Astrocyte of the hippocampus (primary cell): ENCODE measurements at places on chromosomes 3 and 15.
A peak's percentile ranks its signal among the peaks of the same experiment; 100 is the strongest.

DNA sequence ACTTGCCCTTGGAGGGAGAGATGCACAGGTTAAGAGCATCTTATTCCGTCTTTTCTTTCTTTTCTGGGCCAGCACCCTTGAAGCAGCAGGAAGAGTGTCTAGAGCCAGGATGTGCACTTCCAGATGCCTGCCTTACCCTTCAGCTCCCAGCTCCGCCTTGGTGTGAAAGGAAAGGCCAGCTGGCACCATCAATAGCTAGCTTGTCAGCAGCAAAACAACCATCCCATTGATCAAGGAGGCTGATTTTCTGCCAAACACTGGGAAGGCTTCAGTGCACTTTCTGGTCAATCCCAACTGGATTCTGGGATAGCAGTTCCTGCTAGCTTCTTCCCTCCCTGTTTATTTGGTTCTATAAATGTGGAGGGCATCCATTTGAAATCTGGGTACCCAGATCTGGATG, 110.9 kb upstream of the GALNT15 start:
- DNase-seq = no peak

DNA sequence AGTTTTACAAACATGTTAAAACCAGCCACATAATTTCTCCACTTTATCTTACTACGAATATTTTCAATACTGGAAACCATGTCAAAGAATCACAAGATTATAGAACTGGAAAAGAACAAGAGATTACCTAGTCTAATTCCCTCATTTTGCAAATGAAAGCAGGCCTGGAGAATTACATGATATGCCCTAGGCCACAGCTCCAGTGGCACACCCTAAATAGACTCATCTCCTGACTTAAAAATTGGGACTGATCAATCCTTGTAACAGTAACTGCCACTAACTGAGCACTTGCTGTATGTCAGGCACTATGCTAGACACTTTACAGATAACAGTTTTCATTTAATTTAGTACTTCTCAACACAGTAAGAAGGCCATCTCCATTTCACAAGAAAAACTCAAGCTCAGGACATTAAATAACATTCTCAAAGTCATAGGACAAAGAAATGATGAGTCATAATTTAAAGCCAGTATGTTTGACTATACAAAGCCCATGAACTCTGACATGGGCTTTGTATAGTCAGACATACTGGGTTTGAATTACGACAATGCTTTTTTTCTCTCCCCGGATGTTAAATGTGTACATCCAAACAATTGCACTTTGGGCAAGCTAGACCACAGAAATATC, 9.4 kb downstream of the IGSF11 start:
- no peak for DNase-seq

DNA sequence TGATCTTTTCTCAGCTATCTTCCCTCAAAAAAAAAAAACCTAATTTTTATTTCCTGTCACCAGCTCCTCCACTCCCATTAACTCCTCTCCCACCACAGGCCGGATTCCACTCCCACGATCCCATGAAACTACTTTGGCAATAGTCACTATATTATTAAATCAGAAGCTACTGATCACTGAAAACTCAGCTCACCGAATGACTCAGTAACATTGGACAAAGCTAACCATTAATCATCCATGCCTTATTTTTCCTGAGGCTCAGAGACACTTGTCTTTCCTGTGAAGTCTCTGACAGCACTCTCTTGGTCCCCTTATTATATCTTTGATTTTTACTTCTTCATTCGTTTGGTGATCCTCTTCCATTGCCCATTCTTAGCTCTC, 260.2 kb downstream of the CGGBP1 start:
- DNase-seq = no peak

DNA sequence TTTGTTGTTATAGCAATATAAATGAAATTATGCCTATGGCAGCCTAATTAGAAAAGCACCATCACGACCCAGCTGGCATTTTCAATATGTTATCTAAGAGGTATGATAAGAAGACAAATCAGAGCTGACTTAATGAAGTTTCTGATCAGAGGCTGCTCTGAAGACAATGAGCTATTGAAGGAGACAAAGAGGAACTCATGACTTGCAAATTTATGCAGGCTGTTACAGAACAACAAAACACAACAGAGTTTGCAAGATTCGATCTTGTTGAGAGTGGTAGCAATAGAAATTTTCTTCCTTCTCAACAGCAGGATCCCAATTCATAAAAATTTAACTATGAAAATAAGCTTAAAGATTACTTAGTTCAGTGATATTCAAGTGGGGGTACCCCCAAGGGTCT, 7.7 kb downstream of the CCDC54 start:
- no peak for DNase-seq

DNA sequence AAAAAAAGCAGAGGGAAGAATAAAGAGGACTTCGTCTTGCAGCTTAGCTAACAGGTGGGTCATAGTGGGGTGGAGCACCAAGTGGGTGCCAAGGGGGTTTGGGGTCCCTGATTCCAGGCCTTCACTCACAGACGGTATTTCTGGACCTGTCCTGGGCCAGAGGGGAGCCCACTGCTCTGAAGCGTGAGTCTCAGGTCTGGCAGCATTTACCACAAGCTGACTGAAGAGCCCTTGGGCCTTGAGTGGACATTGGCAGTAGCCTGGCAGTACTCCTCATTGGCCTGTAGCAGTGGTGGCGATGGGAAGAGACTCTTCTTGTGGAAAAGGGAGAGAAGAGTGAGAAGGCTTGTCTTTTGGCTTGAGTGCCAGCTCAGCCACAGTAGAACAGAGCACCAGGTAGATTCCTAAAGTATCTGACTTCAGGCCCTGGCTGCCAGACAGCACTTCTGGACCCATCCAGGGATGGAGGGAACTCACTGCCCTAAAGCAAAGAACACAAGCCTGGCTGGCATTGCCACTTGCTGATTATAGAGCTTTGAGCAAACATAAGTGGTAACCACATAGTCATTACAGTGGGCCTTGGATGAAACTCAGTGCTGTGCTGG, 72.9 kb downstream of the GLDN start:
- DNase-seq = no peak

DNA sequence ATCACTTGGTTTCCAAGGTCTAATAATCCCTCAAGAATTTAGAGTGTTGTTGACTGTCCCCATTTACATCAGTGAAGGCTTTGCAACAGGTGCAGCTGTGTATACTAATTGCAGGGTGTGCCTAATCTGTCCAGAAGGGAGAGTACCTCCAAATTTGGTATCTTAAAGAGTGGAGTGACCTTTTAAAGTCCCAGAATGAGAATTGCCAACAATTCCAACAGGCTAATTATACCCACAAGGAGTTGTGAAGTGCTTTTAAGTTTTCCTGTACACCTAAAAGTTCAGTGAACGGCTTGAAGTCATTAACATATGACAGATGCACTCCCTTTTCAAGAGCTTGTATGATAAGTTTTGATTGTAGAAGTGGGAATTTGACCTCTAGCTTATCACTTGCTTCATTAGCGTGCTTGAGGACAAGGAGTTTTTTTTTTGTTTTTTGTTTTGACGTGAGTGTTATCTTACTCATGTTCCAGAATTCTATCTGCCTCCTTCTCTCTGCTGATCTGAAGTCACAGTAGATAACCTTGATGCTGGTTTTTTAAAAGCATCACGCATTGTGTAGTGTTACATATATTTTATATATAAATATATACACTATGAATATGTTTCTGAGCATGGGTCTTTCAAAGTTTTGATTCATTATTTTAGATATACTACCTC, 26.3 kb downstream of the CDIN1 start:
- DNase-seq = no peak

GRCh38 chr3:42822828-42823227, 13.6 kb downstream of the ACKR2 start:
- peak; percentile 22 for DNase-seq

DNA sequence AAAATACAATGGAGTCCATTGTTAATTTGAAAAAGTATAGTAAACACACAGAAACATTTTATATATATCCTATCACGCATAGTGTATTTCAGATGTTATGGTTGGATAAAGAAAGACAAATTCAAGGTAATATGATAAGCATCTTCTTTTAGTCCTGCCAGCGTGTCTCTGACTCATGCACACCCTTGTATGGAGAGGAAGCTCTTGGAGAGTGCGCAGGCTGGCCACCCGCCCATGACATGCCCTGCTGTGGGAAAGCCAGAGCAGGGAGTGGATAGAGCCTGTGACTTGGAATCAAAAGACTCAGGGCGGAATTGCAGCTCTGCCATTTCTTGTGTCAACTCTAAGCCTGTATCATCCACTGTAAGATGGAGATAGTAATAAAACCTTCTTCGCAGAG, 23.0 kb upstream of the COPG1 start:
- peak; percentile 87 for DNase-seq

- DNase-seq = no peak
These were observed 19.2 kb downstream of the GOLM2 start for GRCh38 chr15:44307712-44308111.

GRCh38 chr15:27042646-27043045, 71.7 kb downstream of the GABRG3 start:
- DNase-seq = no peak

GRCh38 chr3:111823341-111823855, 35.7 kb upstream of the PHLDB2 start:
- no peak for DNase-seq

GRCh38 chr15:25812073-25812472, 51.1 kb downstream of the ATP10A start:
- no peak for DNase-seq

- no peak for DNase-seq
These were observed 5.4 kb downstream of the TMEM43 start for GRCh38 chr3:14130230-14130629.

DNA sequence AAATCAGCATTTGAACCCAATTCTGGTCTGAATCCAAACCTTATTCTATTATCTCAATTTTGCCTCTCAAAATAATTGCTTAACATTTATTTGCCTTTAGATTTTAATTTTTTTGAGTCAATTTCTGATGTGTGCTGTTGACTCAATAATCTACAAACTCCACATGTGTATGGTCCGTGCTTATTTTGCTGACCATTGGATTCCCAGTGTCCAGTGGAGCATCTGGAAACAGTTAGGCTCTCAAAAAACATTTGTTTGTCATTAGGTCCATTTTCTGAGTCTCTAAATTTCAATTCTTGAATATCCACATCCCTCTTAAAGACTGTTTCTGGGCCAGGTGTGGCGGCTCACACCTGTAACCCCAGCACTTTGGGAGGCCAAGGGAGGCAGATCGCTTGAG, 19.2 kb upstream of the MYZAP start:
- no peak for DNase-seq

GRCh38 chr3:72888546-72889309, 882 bp downstream of the GXYLT2 start:
- no peak for DNase-seq

GRCh38 chr3:154969366-154969765, 110.8 kb upstream of the MME start:
- no peak for DNase-seq

DNA sequence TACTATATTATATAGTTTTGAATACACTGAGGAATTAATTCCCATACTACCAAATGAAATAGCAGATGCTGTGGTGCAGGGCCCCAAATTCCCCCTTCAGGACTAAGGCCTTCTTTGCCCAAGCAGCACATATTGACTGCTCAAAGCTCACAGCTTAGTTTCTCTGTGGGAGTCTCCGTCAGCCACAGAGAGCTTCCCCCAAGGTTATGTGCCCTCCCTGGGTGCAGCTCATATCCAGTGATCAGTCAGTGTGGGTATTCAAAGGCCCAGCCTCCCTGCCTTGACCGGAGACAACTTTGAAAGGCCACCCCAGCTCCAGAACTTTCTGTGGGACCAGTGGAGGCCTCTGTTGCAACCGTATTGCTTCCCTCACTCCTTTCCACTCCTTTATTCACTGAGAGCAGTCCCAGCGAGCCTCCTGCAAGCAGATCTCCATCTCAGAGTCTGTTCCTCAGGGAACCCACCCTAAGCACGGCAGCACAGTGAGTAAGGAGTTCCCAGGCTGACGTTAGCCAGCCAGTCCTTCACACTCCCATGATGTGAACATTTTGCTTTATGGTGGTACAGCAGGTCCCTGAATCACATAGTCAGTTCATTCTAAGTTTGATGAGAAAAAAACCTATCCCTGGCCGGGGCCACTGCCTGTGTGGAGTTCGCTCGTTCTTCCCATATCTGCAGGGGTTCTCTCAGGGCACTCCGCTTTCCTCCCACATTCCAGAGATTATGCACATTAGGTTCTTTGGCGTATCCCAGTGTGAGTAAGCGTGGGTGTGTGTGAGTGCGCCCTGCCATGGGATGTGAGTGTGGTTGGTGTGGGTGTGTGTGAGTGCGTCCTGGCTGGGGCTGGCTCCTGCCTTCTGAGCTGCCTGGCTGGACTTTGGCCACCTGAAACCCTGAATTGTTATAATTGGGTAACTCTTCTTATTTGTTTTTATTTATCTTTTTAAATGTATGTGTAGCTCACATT, 64.4 kb upstream of the PPARG start:
- peak; percentile 82 for DNase-seq

GRCh38 chr3:73719413-73719851, 94.7 kb upstream of the PDZRN3 start:
- no peak for DNase-seq

GRCh38 chr3:151772825-151773480, 39.2 kb downstream of the AADACL2 start:
- no peak for DNase-seq

GRCh38 chr3:20055020-20055775, 15.0 kb downstream of the KAT2B start:
- no peak for DNase-seq

DNA sequence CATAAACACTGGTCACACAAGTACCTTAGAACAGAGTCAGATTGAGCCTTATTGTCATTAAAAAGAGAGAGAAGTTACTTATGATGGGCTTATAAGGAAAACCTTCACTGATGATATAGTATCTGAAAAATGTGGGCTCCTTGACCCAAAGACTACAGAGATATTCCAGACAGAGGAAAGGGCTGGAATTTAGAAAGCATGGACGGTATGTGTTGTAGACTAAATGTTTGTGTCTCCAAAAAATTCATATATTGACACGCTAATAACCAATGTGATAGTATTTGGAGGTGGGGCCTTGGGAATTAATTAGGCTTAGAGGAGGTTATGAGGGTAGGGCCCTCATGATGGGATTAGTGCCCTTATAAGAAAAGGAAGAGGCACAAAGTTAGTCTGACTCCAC, 61.0 kb upstream of the DAZL start:
- DNase-seq = no peak

DNA sequence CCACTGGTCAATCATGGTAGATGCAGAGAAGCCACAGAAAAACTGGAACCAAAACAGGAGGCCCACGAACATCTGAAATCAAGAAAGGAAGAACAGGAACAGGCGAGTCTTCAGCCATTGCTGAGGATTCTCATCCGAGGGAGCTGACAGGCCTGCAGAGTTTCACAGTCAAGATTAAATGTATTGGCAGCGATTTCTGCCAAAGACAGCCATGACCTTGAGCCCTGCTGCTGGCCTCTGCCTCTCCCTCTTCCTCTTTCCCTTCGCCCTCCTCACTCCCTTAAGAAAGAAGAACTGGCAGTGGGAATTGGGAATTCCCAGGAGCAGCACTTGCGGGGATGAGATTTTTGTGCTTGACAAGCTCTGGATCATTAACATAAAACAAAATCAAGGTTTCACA, 179.7 kb downstream of the ATP10A start:
- no peak for DNase-seq

DNA sequence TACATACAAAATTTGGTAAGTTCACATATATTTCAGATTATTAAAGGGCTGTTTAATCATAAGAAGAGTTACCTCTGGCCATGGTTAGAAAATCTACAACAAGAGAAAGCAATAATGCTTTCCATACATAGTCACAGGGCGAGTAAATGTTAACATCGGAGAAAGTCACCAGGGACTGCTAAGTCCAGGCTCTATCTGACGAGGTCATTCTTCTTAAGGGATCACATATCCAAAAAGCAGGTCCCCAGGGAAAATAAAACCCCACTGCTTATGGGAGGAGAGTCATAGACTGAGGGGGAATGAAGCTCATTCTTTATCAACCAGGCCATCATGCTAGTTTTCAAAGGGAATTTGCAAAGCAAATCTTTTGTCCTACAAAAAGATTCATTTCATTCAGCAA, 3.1 kb downstream of the PCYT1A start:
- DNase-seq = no peak
